HFF-Myc (cell line): ENCODE measurements at places on chromosomes 2 and 18.

GRCh38 chr18:56238576-56238975 is 399.8 kb downstream of the TXNL1 start:
- no peak for DNase-seq

DNA sequence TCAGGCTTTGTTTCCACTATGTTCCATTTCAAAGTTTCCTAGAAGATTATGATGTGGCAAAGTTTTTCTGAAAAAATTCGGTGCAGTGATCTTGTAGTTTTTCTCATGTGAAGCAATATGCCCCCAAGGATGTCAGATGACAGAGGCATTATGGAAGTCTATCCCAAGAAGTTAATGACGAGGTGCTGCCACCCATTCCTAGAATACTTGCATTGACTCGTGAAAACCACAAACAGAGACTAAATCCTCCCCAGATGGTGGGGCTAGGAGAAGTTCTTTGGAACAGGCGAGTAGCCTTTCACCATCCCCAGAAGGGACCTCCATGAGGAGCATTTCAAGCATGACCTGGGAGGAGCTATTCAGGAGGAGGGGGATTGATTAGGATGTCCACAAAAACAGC is 40.2 kb upstream of the COPS8 start:
- no peak for DNase-seq

DNA sequence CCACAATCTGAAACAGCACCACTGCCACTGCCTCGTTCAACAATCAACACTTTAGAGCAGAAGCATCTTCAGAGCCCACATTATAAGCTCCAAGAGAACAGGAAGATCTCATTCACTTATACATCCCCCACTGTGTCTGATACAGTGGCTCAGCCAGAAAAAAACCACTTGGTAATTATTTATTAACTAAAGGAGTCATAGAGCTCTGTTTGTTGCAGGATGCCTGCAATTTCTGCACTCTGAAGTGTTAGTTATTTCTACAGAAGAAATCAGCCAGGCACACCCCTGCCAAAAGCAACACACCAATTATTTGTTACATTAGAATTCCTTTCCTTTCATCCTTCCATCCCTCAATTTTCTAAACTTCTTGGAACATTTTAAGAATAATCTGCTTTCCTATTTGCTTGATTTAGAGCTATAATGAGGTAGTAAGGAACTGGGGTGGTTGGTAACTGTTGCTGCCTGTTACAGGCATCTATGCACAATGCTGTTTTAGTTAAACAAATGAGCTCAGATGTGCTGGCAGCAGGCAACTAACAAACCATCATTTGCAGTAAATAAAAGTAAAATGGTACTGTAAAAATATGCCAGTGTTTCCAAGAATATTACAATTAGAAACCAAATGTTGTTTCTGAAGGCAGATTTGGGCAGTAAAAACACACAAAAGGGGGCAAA is 59.9 kb downstream of the DYM start:
- DNase-seq, result no peak

GRCh38 chr2:7744827-7745226 is 827.6 kb downstream of the RNF144A start:
- no peak for DNase-seq

DNA sequence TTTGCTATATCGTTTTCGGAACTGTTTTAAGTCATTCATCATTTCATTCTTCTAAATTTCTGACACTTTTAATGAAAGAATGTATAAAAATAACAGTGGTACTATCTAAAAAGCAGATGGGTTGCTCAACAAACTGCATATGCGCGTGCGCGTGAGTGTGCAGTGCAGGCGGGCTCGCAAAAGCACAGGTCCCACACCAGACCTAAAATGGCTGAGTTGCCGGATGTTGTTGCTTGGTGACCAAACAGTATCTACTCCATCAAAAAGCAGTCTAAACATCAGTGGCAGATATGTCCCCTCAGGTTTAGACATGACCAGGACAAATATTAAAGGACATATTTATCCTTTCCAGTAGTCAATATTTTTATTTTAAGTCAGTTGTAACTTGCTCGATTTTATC is 5.1 kb downstream of the NOL4 start:
- DNase-seq, result no peak

GRCh38 chr18:39346916-39347315 is 1781.3 kb upstream of the CELF4 start:
- DNase-seq, result no peak

- DNase-seq, result peak; percentile 39
These were observed 121.8 kb downstream of the FHOD3 start for GRCh38 chr18:36419188-36419899.

DNA sequence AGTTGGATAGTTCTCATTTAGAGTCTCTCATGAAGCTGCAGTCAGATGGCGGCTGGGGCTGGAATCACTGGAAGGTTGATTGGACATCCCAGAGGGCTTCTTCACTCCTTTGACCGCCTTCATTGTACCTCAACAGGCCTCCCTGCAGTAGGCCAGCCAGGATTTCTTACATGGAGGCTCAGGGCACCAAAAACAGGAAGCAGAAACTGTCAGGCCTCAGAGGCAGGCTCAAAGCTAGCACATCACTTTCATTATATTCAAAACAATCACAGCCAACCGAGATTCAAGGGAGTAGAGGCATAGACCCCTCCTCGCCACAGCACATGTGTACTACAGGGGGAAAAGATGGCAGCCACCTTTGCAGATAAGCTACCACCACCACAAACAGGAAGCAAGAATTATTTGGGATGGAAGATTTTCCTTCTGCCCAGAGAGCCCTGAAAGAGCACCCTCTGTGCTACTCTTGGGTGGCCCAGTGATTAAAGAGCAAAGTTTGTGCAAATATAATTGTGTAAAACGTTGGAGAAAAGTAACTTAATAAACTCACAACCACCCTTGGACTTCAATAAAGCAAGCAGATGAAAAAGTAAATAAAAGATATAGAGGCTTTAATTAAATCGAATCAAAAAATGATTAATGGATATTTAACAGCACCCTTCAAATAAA is 155.3 kb downstream of the GFPT1 start:
- no peak for DNase-seq
